ENCODE measurements at places on chromosomes 4 and X.

- no peak for DNase-seq
Observed at GRCh38 chr4:165058666-165059065, 5.0 kb downstream of the TRIM75 start.

DNA sequence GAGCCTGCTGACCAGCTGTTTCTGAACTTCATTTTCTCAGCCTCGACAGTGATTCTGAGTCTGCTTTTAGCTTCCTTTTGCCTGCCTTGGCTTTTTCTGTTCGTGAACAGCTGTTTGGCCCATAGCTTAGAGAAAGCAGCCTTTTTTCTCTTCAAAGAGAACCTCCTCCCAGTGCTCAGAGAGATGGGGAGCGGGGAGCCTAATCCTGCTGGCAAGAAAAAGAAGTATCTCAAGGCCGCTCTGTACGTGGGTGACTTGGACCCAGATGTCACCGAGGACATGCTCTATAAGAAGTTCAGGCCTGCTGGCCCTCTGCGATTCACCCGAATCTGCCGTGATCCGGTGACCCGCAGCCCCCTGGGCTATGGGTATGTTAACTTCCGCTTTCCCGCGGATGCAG lies 756 bp downstream of the PABPC5 start:
- DNase-seq: no peak

DNA sequence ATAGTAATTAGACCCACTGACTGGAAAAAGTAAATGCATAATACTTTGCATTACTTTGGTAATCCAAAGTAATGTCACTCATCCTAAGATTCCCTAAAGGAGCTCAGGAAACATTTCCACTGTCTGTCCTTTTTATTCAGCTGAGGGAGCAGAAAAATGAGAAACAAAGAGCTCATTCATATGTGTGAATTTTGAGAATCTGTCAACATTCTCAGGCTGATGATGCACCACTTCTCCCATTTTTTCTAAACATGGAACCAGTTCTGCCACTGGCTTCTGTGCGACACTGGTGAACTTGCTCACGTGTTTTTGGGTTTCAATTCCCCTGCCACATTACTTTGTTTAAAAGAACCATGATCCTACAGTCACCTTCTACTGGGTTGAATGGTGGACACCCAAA lies 28.4 kb upstream of the ADH7 start:
- DNase-seq: no peak

- no peak for DNase-seq
Observed at GRCh38 chr4:53916431-53916889, 147.9 kb downstream of the CHIC2 start.

DNA sequence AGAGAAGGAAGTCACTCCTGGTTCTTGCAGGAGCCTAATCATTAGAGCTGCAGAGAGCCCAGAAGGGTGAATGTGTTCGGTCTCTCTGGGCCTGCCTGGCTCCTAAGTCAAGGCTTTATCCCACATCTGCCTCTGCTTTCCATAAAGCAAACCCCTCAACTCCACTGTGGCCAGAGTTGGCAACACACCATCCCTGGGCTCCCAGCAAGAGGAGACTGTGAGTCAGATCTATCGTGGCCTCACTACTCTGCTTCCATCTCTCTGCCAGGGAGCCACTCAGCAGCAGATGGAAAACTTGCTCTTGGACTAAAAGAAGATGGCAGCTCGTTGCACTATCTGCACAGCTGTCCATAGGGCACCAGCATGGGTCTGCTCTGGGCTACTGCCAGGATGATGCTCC lies 348.2 kb downstream of the FBXW7 start:
- DNase-seq: no peak

DNA sequence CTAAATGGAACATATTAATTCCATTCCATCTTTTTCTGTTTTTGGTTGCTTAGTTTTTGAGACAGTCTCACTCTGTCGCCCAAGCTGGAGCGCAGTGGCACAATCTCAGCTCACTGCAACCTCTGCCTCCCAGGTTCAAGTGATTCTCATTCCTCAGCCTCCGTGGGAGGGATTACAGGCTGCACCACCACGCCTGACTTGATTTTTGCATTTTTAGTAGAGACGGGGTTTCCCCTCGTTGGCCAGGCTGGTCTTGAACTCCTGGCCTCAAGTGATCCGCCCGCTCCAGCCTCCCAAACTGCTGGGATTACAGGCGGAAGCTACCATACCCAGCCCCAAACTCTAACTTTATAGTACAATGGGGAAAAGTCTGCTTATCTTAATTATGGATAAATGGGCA lies 11.2 kb downstream of the HNRNPD start:
- no peak for DNase-seq

DNA sequence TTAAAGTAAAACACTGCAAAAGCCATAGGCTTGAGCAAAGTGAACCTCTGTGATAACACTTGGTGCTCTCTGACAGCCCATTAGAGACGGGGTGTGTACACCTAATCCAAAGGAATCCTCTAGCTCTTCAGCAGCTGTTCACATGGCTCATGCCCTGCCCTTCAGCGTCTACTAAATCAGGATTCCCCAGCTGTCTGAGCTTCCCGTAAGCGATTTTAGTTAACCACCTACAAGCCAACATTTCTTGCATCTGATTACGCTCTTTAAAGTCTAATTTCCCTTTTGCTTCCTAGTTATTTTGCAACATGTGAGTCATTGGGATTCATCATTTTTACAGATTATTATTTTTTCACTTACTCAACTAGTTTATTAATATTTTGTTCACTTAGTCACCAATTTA lies 6.5 kb downstream of the DMD start:
- peak; percentile 46 for DNase-seq

DNA sequence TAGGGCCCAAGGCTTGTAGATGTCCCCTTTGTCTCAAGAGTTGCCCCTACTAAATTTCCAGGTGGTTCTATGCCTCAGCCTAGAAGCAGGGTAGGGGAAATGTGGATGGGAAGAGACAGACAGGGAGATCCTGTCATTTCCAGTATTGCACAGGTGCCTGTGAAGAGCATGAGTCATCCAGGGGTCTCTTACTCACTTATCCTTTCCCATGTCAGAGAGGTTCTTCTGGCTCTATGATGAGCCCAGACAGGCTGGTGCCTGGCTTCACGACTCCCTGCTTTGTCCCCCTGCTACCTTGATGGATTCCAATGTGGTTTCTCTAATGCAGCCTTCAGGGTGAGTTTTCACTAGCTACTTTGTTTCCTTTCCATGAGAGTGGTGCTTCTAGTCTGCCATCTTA lies 35.2 kb upstream of the DDX60 start:
- DNase-seq: no peak

- DNase-seq: peak; percentile 96
Observed at GRCh38 chr4:107862658-107863057, 37.9 kb downstream of the SGMS2 start.

- DNase-seq: no peak
Observed at GRCh38 chr4:182518421-182518820, 275.2 kb downstream of the TENM3 start.

DNA sequence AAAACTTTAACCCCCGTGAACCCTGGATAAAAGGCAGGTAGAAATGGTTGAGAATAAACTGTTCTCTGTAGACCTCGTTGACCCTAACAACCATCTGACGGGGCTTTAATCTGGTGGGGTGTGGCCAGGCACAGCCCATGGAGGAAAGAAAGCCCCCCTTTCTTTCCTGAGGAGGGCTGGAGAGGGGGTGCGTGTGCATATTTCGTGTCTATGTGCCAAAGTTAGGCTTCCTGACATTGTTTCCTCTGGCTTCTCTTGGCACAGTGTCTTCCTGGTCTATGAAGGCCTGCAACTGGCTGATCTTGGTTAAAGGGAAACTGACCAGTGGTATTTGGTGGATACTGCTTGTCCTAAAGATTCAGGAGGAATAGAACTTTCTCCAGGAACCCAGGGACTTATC lies 97.1 kb downstream of the MGST2 start:
- no peak for DNase-seq

GRCh38 chrX:136828830-136829229 lies 48.1 kb upstream of the ARHGEF6 start:
- DNase-seq: no peak

DNA sequence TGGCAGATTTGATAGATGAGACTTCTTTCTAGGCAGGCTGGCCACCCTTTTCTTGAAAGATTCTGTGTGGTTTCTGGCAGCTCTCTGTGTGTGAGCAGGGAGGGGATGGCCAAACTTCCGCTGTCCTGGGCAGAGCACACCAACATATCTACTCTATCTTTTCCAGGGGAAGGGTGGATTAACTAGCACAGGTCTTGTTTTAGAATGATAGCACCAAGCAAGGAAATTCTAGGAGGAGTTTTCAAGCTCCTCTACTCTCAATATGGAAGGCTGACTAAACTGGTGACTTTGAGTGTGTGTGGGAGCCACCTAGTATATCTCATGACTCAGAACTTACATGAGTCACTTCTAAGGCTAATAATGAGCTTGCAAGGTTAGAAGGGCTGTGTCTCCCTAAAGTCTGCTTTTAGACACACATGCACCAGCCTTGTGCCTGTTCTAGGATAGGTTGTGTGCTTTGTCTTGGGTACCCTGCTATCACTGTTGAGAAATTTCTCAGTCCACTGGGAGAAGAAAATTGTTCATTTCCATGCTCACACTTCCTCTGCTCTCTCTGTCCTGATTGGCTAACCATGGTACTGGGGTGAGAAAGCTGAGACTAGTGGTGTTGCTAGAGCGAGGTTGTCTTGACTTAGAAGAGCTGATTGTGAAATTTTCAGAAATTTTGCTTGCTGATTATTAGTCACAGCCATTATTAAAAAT lies 72.9 kb downstream of the YIPF6 start:
- peak; percentile 87 for DNase-seq

DNA sequence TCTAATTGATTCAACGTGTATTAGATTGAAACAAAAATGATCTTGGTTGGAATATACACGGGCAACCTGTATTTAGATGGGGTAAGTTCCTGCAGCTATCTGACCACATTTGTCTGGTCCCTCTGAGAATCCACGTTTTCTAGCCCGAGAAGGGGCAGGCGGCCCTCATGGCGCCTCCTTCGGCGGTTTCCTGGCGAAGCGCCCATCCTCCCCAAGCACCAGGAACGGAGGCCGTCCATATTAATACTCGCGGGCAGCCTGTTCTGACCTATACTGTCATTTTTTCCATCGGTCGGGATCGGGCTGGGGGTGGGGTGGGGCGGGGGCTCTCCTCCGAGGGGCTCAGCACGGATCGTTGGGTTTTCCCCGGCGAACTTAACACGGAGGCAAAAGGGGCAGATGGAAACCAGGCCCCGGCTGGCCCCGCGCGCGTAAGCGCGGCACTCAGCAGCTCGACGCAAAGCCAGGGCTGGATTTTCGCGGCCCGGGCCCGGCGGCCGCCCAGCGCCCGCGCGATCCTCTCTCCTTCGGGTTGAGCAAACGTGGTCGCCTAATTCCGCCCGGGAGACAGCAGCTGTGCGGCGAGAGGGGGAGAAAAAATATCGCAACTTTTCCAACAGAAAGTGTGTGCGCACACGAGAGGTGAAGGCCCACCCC lies 77.2 kb upstream of the BCOR start:
- DNase-seq: no peak

GRCh38 chr4:114103908-114104307 lies 124.5 kb upstream of the ARSJ start:
- no peak for DNase-seq

GRCh38 chr4:64625438-64625837 lies 216.2 kb upstream of the TECRL start:
- DNase-seq: no peak

DNA sequence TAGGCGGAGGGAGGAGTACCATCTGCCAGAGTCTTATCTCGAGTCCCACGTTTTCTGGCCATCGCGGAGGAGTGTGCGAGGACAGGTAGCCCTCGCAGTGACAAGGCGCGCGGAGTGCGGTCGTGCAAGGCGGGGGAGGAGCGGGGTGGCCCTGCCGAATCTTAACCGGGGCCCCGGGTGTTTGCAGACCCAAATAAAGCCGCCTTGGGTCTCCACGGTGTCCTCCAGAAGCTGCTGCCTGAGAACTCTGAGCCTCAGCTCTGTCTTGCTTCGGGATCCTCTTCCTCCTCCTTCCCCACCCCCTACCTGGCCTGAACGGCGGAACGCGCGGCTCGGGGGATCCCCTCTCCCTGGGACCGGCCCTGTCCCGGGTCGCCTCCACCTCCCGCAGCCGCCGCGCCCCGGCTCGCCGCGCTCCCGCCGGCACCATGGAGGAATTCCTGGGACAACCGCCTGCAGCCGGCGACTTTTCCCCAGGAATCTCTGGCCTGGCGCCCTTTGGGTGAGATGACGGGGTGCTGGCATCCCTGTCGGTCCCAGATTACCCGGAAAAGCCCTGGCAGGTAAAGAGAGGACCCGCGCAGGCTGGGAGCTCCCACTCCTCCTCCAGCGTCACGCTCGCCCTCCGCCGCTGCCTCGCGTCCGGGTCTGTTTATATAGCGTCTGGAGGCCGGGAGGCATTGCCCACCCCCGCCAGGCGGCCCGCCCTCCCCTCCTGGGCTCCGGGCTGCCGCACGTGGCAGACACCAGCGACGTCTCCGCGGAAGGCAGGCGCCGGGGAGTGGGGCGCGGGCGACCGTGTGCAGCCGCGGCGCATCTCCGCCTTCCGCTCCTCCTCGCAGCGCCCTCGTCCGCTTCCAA lies at the start of gene GALNTL6:
Gene GALNTL6 (plus strand): TSS at position 740 of the 861 bp plus-strand sequence.
- no peak for DNase-seq

DNA sequence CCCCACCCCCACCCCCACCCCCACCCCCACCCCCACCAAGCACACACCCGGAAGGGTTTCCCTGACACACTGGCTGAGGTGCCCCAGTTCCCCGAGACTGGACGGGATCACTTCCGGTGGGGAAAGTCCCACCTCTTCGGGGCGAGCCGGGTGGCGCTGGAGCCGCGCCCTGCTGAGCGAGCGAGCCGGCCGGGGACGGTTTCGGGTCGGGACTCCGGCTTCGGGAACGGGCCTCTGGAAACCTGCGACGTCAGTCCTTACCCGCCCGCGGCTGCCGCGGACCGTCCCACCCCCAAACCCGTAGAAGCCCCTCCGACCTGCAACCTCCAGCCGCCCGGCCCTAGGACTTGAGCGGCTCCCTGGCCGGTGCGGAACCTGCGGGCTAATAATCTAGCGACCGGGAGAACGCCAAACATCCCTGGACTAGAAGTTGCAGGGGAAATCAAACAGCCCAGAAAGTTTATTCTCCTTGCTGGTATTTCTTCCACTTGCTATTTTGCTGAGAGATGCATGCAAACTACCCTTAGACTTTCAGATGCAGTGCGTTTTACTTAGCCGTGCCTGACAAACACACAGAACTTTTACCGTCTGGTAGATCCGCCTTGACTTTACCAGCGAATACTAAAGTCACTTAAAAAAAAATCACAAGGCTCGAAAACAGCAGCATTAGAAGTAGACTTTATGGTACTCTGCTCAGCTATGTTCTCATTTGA lies 991 bp downstream of the RAP2C start:
- peak; percentile 72 for DNase-seq

GRCh38 chr4:116705466-116705865 lies 379.9 kb downstream of the TRAM1L1 start:
- DNase-seq: no peak

Data from NCI-H226 (cell line).